ENCODE measurements at places on chromosomes 16 and 17.

- no peak for DNase-seq
These were observed 28.0 kb downstream of the AP1G1 start for GRCh38 chr16:71780521-71781089.

DNA sequence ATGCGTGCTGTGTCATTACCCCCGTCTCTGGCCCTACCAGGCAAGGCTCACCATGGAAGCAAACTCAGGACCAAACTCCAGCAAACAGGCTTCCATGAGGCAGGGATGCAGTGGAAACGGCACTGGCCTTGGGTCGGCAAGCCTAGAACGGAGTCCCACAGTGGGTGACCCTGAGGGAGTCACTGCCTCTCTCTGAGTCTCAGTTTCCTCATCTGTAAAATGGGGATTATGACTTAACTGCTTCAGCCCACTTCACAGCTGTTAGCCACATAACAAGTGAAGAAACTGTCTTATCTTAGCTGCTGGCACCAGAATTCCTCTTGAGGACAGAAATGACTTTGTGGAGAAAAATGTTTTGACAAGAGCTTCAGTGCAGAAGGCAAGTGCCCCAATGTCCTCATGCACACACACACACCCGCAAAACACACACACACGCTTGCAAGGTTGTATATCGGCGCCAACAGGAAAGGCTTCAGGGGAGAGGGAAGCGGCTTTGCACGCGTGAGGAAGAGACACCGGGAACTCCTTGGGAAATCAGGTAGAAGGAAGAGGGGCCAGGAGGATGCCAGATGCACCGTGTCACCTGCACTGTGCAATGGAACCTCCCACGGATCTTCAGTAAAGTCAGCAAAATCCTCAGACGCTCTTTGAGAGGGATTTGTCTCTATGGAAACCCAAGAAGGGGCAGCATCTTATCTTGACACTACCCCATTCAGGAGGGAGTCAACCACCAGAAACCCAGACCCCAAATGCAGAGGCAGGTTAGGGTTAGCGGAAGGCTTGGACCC lies 53.7 kb downstream of the GSG1L start:
- DNase-seq = no peak

GRCh38 chr16:27729516-27730304 lies 179.8 kb downstream of the KATNIP start:
- no peak for DNase-seq

GRCh38 chr17:44115585-44116415 lies 7.6 kb downstream of the HDAC5 start:
- DNase-seq = no peak

GRCh38 chr16:66508248-66508913 lies 41.5 kb downstream of the TK2 start:
- DNase-seq = peak; percentile 83

DNA sequence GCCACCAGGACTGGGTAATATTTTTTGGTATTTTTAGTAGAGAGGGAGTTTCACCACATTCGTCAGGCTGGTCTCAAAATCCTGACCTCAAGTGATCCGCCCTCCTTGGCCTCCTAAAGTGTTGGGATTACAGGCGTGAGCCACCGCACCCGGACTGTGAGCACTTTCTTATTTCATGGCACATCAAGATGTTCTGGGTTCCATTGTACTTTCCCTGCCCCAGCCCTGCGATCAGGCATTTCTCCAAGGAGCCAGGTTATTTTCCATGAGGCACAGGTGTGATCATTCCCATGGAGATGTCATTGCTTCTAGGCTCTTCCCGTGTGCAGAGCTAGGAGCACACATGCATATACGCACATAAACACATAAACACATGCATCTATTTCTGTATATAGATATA lies 2.6 kb upstream of the ANKRD40CL start:
- DNase-seq = peak; percentile 5

DNA sequence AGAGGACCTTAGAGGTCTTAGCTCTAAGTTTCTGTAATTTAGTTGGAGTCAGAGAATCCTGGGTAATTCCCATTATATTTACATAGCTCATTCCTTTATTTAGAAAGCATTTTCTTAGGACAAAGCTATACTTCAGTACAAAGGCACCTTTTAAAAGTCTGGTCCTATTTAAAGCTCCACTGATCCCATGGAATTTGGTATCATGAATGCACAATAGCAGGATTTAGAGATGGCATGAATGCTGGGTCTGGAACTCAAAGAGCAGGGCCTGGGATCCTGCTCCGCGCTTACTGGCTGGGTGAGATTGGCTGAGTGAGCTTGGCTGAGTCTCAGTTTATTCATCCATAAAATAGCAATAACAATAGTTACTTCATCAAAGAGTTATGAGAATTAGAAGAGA lies 4.8 kb downstream of the KRT23 start:
- no peak for DNase-seq

DNA sequence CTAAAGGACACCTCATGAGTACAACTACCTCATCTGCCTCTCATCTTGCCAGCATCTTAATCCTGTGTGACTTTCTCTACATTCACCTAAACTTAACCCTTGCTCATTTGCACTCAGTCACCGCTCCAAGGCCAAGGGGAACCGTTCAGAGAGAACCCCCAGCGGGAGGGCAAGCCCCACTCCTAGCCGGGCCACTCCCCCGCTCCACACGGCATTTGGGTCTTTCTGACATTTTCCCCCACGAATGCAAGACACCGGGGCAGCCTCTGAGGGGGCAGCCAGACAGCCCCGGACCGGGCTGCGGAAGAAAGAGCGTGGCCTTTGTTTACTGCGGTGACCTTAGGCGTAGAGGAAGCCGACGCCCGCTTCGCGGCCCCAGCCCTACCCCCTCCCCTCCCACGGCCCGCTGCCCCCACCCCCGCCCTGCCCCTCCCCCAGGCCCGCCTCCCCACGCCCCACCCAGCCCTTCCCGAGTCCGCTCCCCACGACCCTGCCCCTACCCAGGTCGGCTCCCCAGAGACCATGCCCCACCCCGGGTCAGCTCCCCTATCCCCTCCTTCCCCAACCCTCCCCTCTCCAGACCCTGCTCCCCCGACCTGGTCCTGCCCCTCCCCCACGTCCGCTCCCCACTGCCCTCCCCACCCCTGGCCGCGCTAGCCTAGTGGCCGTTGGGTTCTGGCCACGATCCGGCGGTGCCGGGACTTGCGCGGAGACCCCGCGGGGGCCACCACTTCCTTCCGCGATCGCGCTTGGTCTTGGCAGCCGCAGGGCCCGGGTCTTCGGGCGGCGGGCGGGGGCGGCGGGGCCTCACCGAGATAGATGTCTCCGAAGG lies 789 bp downstream of the CSNK1D start:
- no peak for DNase-seq

DNA sequence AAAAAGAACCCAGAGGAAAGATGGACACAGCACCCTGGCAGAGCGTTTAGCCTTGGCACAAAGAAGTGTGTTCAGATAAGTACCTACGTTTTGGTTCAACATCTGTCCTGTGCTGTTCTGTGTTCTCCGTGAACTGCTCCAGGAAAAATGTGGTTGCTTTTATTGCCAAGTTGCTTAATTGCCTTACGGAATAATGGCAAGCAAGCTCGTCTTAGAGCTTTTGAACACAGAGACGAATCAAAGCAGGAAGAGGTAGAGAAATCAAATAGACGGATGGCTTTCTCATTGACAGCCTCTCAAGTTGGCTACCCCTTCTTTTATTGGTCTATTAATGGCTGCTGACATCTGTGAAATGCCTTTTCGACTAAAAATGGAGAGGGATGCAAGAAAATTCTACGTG lies 911.1 kb upstream of the EEF2KMT start:
- DNase-seq = no peak

DNA sequence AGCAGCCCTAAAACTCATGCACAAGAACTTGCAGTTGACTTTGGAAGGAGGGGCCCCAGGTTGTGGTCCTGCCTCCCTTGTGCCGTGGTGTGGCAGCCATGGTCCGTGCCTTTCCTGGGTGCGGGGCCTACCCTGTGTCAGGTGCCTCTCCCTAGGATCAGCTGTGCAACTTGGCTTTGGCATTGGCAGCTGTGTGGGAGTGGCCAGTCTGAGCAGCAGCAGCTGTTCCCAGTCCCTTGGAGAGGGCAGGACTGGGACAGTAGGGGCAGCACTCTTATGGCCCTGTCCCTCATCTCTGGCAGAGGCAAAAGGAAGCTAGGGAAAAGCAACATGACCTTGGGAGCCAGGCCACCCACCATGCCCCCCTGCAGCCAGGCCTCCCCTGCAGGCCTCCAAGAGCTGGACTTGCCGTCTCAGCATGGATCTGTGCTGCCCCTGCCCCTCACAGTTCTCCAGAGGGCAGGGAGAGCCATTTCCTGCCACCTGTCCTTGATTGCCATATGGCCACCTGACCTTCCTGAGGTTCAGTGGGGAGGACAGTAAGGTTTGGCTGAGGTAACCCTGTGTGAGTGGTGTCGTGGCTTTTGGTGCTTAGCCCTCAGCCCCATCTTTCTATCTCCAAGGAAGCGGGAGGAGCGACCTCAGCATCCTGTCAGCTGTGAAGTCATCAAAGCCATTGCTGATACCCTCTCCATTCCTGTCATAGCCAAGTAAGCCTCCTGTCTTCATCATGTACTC lies 15.5 kb upstream of the NFATC3 start:
- DNase-seq = peak; percentile 84

DNA sequence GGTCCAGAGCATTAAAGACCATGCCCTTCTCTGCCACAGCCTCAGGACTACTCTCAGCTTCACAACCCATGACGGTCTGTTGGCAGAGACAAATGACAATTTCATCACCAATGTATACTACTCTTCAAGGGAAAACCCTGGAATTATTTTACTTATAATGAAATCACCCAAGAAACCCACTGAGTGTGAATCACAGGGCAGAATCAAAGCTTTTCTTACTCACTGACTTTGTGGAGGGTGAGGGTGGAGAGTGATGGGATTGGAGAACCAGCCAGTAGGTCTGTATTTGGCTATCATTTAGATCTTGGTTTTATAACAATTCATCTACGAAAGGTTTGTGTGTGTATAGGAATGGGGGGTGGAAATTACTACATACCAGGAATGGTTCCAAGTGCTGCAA lies 442.6 kb downstream of the SHISA9 start:
- DNase-seq = no peak

DNA sequence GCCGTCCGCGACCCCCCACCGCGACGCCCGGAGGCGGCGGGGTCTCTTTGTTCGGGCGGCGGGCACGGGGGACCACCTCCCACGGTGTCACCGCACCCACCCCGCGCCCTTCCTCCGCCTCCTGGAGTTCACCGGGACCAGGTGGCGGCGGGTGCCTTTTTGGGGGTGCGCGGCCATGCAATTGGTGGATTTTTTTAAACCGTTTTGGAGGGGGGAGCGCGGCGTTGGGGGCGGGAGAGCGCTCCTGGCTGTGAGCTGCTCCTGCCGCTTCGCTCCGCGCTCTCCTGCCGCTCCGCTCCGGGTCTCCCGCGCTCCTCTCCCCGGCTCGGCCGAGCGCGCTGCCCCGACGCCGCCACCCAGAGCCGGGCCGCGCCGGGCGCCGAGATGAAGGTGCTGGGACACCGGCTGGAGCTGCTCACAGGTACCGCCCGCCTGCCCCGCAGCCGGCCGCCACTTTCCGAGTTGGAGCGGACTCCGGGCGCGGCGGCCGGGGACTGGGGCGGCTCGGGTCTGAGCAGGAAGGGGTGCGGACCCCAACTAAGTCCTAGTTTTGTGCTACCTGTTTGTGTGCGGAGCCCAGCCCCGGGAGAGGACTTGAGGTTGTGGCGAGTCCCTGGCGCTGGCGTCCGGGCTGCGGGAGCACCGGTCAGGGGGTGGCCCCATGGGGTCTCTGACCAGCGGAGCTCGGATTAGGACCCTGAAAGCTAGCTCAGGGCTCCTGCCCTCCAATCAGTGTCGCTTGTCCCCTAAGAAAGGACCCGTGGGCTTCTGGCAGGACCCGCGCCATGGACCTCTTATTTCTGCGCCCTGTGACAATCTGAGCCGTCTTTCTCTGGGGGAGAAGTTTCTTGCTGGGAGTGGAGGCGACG lies 35.7 kb upstream of the NDRG4 start:
- DNase-seq = no peak

DNA sequence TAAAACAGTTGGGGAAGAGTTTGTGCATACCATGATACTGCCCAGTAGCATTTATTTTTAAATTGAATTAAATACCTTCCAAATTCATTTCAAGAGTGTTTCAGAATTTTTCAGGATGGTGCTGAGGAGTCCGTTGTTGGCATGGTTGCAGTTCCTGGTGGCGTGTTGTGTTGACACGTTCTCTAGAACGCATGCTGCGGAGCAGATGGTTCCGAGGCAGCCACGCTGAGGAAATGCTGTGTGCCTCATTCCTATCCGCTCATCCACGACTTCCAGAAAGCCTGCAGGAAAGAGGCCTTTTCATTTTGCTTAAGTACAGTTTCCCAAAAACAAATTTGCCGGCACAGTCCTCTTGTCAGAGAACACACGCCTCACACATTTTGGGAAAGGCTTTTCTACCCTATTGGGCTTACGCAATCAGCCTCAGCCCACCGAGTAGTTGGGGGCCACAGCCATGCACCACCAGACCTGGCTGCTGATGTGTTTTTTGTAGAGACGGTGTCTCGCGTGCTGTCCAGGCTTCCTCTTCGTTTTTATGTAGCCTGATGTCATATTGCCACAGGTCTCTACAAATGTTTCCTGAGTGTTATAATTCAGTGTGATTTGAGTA lies 32.1 kb upstream of the IL17C start:
- no peak for DNase-seq

DNA sequence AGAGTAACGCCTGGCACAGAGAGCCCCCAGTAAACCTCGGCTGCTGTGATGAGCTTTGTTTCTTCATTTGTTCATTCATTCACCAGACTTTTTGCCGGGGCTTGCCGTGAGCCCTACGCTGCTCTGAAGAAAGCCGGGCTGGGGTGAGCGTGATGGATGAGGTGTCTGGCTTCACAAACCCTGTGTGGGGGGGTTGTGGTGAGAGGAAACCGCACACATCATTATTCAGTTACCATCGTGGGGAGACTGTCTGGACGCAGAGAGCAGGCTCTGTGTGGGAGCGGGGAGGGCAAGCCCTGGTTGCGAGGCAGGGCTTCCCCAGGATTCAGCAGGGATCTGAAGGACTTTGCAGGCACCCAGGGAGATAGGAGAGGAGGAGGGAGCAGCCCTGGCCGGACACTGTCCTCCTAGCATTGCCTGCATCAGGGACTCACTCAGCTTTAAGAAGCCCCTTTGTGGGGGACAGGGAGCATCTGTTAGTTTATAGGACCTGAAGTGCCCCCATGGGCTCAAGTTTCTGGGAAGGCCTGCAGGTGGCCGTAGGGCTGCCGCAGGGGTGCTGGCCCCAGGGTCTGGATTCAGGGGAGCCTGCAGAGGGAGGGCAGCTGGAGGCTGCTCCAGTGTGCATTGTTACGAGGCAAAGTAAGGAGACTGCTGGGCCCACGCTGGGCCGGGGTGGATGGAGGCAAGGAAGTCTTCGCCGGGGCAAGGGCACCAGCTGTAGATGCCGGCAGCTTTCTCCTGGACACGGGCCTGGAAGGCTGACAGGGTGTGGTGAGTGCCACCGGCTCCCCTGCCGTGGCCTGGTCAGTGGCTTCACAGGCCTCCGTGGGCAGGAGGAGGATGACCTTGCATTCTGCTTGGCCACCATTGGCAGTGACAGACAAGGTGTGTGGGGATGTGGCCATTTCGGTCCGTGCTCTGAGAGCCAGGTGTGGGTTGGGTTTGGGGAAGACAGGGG lies 334.5 kb downstream of the SEC14L1 start:
- no peak for DNase-seq

- DNase-seq = no peak
These were observed at the start of gene RPRML for GRCh38 chr17:46979147-46979863. Gene RPRML, minus strand, starts transcription at chr17:46979253. Its CDS starts 246 bp downstream, at chr17:46979007.

- no peak for DNase-seq
These were observed 584 bp upstream of the TNRC6A start for GRCh38 chr16:24728891-24729242.

- no peak for DNase-seq
These were observed 22.4 kb downstream of the SOCS3 start for GRCh38 chr17:78337244-78338109.
